ENCODE measurements at places on chromosomes 3 and 15. TPM values are rescaled to one million over a fixed set of nuclear protein-coding genes. Genes with fewer than 3 reads are reported as not detected.

- no peak for DNase-seq
Measured at GRCh38 chr15:39357480-39358268, 223.2 kb upstream of the THBS1 start.

DNA sequence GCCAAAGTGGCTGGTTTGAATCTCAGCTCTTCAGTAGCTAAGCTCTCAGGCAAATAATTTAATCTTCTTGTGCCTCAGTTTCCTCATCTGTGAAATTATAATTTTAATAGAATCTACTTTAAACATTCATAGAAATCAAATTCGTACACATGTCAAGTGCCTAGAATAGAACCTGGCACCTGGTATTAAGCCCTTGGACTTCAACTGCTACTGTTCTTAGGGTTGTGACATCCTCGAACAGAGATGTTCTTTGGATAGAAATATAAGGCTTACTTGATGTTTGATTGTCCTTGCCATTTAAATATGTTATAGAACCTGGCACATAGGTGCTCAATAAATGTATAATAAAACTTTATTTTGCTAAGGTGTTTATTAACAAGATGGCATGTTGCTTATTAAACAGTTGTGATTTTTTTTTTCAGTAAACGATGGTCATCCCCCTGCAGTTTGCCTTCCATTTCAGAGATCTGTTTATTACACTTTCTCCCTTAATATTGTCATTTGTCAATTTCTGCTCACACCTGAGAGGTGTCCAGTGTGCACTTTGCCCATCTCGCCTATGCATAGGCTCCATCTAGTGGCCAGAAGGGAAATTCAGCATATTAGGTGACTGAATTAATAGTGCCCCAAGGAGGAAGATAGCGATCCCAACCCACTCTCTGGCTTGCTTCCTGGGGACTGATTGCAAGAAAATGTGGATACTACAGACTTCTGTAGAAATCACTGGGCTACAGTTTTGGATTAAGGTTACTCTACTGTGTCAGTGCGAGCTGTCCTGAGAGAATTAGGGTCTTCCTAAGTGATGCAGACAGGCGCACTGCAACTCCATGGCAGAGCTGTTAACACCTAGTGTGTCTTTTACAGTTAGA lies 10.7 kb downstream of the IGF1R start:
- DNase-seq = no peak

- DNase-seq = no peak
Measured at GRCh38 chr3:124829819-124830554, 57.2 kb downstream of the ITGB5 start.

- no peak for DNase-seq
Measured at GRCh38 chr3:152200476-152201420, 68.0 kb upstream of the MBNL1 start.

DNA sequence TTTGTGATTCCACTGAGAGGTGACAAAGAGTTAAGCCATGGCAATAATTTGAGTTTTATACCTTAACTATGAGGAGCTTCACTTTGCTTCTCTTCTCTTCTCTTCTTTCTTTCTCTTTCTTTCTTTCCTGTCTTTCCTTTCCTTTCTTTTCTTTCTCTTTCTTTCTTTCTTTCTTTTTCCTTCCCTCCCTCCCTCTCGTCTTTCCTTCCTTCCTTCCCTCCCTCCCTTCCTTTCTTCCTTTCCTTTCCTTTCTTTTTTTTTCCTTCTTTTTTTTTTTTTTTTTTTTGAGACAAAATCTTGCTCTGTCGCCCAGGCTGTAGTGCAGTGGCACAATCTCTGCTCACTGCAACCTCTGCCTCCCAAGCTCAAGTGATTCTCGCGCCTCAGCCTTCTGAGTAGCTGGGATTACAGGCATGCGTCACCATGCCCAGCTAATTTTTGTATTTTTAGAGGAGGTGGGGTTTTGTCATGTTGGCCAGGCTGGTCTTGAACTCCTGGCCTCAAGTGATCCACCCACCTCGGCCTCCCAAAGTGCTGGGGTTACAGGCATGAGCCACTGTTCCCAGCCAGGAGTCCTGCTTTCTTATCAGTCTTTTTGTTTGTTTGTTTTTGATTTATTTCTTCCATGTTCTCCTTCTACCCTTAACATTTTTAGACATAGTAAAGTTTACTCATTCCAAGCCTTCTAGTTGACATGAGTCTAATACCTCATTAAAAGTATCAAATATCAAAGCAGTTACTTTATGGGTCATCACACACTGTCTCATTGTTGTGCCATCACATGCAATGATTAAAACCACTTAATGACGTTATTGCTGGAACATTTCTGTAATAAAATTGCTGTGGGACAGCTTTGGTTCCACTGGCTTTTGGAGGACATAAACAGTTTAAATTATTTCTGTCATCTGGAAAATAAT lies 29.9 kb downstream of the SLC49A4 start:
- no peak for DNase-seq

DNA sequence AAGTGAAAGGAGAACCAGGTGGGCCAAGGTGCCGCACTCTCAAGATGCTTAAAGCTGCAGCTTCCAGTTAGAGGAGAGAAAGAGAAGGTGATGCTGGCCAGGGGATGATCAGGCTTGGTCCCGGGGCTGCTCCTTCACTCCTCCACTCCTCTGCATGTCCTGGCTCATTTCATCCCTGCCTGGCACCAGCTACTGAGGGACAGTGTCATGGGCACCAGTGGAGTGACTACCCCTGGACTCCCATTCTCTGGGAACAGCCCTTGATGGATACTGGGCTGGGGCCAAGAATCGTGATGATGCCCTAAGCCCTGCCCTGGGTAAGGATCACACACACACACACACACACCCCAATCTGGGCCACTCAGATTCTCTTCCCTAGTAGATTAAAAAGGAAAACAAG lies 243.7 kb downstream of the UACA start:
- DNase-seq = peak; percentile 32

GRCh38 chr15:38650384-38650783 lies 85.8 kb upstream of the RASGRP1 start:
- DNase-seq = no peak

Gene OR5H6
- total RNA-seq = not detected

Gene WWTR1
- total RNA-seq = 143 TPM

Gene WDR72
- total RNA-seq = not detected
